Activated CD8-positive, alpha-beta memory T cell treated with anti-CD3 and anti-CD28 coated beads for 36 hours (primary cell): ENCODE measurements at places on chromosomes 5 and 9. TPM values are rescaled to one million over a fixed set of nuclear protein-coding genes. Genes with fewer than 3 reads are reported as not detected.

Gene SLC6A19
- not detected for total RNA-seq

Gene SLC6A7
- not detected for total RNA-seq

Gene NMUR2
- not detected for total RNA-seq

Gene TPD52L3
- not detected for total RNA-seq

Gene TTC23L
- total RNA-seq, result 0.57 TPM

Gene KLF4
- total RNA-seq, result 0.21 TPM

Gene KIF24
- 7.1 TPM for total RNA-seq

Gene AIF1L
- total RNA-seq, result 0.23 TPM

Gene PJA2
- 40.6 TPM for total RNA-seq

Gene CLTB
- total RNA-seq, result 61.6 TPM

Gene FKTN
- total RNA-seq, result 18.8 TPM

Gene PCDHGA8
- not detected for total RNA-seq

Gene BAAT
- total RNA-seq, result not detected

Gene NUTM2G
- total RNA-seq, result not detected

Gene IL9
- 9.6 TPM for total RNA-seq

Gene ARL15
- 5.5 TPM for total RNA-seq
